Ovary (tissue), 10 donors: ENCODE measurements at places on chromosomes 16 and 17. TPM values are rescaled to one million over a fixed set of nuclear protein-coding genes. Genes with fewer than 3 reads are reported as not detected.

DNA sequence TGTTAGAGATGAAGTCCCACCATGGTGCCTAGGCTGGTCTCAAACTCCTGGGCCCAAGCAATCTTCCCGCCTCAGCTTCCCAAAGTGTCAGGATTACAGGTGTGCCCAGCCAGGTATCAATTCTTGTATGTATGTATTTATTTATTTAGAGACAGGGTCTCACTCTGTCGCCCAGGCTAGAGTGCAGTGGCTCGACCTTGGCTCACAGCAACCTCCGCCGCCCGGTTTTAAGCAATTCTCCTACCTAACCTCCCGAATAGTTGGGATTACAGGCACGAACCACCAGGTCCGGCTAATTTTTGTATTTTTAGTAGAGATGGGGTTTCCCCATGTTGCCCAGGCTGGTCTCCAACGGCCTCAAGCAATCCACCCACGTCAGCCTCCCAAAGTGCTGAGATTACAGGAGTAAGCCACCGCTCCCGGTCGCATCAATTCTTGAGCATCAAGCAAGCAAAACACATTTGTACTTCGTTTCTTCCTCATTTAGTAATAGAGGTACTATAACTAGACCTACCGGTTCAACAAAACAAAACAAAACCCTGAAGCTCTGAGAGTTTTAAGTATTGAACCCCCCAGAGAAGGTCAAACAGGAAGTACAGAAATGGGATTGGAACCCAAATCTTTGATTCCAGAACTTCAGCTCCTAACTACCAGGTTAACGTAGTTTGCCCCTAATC lies 1.0 kb upstream of the ZNF500 start:
- peak; percentile 45 for DNase-seq

DNA sequence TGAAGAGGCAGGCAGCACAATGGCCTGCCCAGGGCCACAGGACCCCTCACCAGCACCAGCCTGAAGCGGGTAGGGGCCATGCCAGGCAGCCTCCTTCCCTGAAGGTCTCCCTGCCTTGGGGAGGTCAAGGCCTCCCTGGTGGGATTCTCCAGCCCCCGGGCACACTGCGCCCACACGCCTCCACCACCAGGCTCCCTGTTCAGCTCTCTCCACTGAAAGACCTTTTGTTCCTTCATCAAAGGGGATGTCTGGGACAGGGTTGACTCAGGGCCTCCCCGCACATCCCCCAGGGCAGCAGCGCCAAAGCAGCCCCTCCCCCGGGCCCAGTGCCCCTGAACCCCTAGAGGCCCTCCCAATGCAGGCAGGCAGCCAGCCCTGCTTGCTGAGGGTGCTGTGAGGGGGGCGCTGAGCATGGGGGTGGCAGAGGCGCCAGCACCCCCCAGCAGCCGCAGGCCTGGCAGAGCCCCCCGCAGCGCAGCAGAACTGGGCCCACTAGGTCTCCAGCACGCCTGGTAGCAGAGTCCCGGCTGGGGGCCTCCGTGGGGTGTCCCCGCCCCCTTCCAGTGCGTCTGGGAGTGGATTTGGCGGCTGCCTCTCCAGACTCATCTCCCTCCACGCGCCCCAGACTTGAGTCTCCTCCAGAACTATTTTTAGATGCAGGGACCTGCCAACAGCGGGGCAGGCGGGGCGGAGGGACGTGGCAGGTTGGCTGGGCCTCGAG lies 13.1 kb downstream of the BCAR1 start:
- DNase-seq: peak; percentile 94

GRCh38 chr17:80892019-80892855 lies 99.4 kb upstream of the CHMP6 start:
- no peak for DNase-seq

Gene SLC47A1
- polyA plus RNA-seq: 2.1 TPM

- no peak for DNase-seq
Observed at GRCh38 chr16:86959091-86959651, 358.0 kb downstream of the C16orf95 start.

DNA sequence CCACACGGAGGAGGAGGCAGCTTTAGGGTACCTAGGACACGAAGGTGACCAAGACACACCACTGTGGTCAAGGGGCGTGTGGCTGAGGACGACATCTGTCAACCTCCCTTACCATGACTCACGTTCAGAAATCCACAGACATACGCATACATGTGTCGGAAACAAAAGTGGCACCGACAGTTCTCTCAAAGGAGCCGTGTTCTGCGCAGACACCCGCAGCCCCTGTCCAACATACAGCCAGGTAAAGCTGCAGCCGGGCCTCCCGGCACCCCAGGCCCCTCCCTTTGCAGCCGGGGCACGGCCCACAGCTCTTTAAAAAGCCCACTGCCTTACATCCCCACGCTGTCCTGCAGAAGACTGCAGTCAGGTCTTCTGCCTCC lies 40.5 kb upstream of the KLHDC4 start:
- no peak for DNase-seq

GRCh38 chr17:82149401-82150099 lies 51.5 kb upstream of the FASN start:
- DNase-seq: no peak

Gene METRNL
- 4.3 TPM for polyA plus RNA-seq

Gene MYH1
- polyA plus RNA-seq: not detected

DNA sequence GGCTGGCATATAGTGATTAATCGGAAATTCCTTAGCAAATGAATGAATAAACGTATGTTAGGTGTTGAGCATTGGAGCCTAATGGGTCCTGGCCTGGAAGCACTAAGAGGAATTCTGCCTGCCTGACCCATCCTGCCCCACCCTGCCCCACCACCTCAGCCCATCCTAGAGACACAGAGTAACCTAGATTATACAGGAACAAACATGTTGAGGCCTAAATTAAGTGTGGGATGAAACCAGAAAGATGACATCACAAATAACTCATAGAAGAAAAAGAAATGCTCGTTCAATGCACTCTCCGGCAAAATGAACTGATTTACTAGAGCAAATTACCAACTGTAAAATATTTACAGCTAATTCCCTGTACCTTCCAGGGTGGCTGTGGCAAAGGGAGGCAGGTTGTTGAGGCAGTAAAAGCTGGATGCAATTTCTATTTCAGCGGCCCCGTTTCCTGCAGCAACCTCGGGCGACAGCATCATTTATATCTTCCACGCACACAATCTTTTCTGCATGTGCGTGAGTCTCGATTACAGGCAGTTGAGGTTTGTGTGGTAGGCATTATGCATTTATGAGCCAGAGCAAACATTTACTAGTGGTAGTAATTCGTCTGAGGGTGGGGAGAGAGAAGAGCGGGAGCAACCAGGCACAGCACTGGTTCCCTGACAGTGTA lies 417.2 kb downstream of the HS3ST4 start:
- no peak for DNase-seq

GRCh38 chr17:78888941-78889518 lies 14.0 kb downstream of the CEP295NL start:
- DNase-seq: no peak

Gene CX3CL1
- polyA plus RNA-seq: 9.9 TPM

- DNase-seq: no peak
Observed at GRCh38 chr17:78999056-78999768, 10.4 kb downstream of the CANT1 start.

DNA sequence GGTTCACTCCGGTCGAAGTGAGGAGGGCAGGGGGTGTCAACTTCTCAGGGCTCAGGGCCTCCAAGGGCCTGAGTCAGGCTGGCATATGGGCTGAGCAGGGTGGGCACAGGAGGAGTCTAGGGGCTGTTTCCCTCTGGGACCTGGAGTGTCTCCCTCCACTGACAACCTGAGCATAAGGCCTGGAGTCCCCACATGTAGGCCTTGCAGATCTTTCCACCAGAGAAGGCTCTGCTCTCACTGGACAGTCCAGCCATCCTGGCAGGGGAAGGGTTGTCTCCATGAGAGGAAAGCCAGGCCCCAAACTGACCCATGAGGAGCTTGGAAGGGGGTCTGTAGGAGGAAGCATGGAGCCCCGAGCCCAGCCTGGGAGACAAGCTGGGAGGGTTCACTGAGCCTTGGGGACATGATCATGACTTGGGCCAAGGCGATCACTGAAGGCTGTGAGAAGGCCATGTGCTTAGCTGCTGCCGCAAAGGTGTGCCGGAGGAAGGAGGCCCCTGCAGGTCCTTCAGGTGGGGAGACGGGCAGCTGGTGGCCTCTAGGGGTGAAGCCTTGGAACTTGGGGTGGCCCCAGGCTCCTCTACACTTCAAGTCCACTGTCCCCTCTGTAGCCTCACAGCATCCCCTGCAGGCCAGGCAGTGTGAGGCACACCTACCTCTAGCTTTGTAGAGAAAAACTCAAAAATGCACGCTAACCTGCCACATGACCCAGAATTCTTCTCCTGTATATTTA lies 9.9 kb downstream of the CMTM2 start:
- no peak for DNase-seq

GRCh38 chr17:65259696-65260485 lies 122.7 kb downstream of the RGS9 start:
- no peak for DNase-seq

GRCh38 chr16:23408242-23408822 lies 44.7 kb downstream of the COG7 start:
- no peak for DNase-seq

Gene SAMD14
- 0.77 TPM for polyA plus RNA-seq

DNA sequence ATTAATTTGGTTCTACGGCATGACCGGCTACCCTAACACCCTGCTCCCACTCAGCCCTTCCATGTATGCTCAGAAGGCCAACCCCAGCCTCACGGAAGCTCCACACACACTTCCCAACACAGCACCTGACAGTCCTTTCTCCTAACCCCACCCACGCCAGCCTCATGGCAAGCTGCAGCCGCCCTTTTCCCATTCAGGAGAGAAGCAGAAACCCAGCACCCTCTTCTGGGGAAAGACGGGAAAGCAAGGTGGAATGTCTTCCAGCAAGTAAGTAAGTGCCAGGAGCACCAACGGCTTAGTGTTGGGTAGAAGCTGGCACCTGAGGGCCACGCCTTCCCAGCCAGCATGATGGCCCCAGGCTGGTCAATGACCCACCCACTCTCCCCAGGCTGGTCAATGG lies 32.1 kb downstream of the ABR start:
- DNase-seq: no peak

GRCh38 chr16:69838489-69838888 lies 76.4 kb downstream of the WWP2 start:
- DNase-seq: no peak

Gene PTGES3L
- 0.56 TPM for polyA plus RNA-seq

DNA sequence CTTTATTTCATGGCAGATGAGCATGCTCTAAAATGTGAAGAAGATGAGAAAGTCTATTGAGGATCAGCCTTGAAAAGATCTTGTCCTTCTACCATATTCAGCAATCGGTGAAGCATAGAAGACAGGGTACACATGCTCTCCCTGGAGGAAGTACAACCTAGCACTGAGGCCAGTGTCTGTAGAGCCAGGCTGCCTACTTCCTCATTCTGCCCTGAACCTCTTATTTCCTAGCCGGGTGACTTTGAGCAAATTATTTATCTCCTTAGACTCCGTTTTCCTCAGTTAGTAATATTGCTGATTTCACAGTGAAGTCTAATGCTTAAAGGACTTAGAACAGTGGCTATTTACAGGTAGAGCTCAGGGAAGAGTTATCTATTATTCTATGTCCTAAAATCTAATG lies 58.4 kb downstream of the TMEM100 start:
- no peak for DNase-seq

GRCh38 chr16:21603928-21604327 lies 4.6 kb downstream of the METTL9 start:
- DNase-seq: no peak

DNA sequence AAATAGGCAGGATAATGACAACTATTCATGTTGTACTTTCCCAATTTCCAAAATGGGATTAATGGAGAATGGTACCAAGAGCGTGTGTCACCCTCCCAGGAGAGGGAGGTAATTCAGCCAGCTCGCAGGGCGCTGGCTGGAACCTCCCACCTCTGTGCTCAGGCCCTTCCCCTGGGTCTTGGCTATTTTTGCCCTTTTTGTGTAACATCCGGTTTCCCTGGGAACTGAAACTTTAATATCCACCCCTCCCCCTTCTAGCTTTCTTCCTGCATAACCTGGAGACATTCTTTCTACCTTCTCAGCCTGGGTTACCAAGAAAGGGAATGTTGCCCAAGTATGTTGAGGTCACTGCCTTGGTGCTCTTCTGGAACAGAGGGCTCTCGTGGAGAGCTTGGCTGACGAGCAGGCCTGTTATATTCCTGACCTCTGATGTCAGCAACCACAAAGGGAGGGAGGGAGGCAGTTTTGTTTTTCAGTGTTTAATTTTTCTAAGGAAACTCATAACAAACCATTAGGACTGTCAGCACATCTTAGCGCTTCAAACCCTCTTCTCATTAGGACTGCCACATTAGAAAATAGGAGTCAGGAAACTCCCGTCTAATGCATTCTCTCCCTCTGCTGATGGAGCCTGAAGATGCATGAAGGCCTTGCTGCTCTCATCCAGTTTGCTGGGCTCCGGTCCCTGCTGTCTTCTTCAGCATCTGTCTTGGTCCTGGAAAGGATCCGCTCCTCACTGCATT lies 25.6 kb downstream of the ITGB3 start:
- DNase-seq: peak; percentile 55

Gene HSF5
- polyA plus RNA-seq: 0.05 TPM

Gene KRTAP4-9
- not detected for polyA plus RNA-seq

- no peak for DNase-seq
Observed at GRCh38 chr16:65113441-65113840, 8.4 kb downstream of the CDH11 start.

DNA sequence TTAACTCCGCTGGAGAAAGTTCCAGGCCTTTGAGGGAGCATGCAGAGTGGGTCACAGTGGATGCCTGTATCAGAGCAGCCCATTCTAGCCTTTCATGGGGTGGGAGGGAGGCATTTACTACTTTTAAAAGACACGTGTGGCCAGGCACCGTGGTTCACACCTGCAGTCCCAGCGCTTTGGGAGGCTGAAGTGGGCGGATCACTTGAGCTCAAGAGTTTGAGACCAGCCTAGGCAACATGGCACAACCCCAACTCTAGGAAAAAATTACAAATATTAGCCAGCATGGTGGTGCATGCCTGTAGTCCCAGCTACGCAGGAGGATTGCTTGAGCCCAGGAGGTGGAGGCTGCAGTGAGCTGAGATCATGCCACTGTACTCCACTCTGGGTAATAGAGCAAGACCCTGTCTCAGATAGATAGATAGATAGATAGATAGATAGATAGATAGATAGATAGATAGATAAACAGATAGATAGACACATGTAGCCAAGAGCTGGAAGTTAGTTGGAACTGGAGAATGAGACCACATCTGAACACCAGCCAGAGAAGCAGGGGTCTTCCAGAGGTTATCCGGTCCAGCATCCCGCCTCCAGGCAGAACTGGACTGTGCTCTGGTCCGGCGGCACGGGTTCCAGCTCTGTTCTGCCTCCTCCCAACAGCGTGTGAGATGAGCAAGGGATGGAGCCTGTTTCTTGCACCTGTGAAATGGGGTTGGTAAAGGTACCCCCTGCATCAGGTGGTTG lies 3.6 kb downstream of the ADCY7 start:
- DNase-seq: no peak

Gene EMP2
- 43.8 TPM for polyA plus RNA-seq

- DNase-seq: peak; percentile 56
Observed at GRCh38 chr17:27596096-27596495, 34.9 kb upstream of the LGALS9 start.

GRCh38 chr17:78958641-78959127 lies 21.0 kb downstream of the LGALS3BP start:
- DNase-seq: no peak

Gene SLC25A19
- 4.1 TPM for polyA plus RNA-seq

Gene MARVELD3
- polyA plus RNA-seq: 1.5 TPM

- no peak for DNase-seq
Observed at GRCh38 chr16:2819939-2820835, 3.1 kb downstream of the PRSS21 start.

Gene PLLP
- 5.9 TPM for polyA plus RNA-seq
